ENCODE measurements at places on chromosomes 5 and 9.

DNA sequence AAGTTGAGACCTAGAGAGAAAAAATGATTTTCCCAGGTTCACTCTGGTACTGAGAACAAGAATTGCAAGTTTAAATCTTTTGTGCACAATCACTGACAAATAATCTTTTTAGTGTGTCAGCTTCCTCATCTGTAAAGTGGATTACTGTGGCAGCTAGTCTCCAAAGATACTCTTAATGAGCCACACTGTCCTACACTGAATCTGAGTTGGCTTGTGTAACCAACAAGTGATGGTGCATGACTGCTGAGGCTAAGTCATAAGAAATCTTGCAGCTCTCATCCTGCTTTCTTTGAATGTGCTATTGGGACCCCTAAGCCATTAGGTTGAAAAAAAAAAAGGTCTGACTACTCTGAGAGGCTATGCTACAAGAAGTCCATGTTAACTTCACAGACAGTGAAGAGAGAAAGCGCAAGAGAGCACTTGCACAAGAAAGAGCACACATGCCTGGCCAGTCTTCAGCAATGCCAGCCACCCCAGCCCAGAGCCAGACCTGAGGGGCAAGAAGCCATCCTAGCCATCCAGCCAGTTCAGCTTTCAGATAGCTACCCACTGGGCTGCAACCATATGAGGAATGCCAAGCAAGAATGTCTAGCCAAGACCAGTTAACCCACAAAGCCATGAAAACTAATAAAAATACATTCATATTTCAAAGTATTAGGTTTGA lies 419.4 kb downstream of the RAB3C start:
- no peak for DNase-seq

- no peak for DNase-seq
Observed at GRCh38 chr5:107451028-107451427, 219.7 kb downstream of the EFNA5 start.

DNA sequence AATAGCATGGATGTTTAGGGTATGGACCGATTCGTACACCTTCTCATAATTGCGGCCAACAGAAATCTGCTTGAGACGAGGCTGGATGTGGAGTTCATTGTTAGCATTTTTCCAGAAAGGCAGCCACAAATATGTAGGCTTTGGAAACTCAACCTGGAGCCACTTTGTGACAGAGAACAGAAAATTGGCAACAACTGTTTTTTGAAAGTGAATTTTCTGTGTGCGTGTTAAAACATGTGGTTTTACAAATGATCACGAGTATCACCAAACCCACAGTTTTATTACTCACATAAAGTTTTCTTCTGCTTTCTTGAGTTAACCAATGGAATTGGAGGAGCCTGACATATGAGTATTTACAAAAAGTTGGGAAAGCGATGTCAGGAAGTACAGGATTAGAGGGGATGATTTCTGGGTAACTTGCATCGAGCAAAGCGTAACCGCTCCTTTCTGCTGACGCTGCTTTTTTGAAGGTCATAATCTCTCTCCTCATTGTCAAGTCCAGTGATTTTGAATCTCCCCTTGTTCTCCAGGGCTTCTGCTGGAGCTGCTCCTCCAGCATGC lies 138.5 kb upstream of the TAF11L2 start:
- no peak for DNase-seq

DNA sequence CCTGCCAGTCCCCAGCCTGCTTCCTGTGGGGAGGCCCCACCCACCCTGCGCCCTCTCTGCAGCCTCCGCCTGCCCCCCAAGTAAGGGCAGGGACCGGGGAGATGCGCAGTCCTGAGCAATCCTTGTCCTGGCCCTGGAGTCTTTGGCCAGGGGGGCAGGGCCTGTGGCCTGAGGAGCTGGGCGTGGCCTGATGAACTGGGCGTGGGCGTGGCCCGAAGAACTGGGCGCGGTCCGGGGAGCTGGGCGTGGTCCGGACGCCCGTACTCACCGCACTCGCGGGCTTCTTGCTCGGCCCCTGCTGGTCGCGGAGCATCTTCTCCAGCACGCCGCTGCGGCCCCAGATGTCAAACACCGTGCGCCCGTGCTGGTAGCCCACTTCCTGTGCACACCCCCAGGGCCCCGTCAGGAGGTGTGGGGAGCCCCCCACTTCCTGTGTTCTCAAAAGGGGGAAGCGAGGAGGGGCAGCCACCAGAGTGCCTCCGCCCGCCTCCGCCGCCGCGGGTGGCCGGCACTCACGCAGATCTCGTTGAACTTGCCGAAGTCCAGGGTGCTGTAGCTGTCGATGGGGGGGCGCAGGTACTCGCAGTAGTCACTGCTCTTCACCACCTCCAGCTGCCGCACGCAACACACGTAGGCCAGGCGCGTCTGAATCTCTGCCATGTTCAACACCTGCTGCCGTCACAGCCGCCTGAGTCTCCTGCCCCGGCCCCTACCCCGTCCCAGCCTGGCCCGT lies 2.7 kb upstream of the NSMF start:
- no peak for DNase-seq
